Activated gamma-delta T cell treated with Interleukin-2 at 50 U/mL for 16 hours (primary cell): ENCODE measurements at places on chromosomes 16 and 17.
A peak's percentile ranks its signal among the peaks of the same experiment; 100 is the strongest.

- DNase-seq: no peak
Measured at GRCh38 chr17:28857905-28858800, 3.3 kb downstream of the ERAL1 start.

DNA sequence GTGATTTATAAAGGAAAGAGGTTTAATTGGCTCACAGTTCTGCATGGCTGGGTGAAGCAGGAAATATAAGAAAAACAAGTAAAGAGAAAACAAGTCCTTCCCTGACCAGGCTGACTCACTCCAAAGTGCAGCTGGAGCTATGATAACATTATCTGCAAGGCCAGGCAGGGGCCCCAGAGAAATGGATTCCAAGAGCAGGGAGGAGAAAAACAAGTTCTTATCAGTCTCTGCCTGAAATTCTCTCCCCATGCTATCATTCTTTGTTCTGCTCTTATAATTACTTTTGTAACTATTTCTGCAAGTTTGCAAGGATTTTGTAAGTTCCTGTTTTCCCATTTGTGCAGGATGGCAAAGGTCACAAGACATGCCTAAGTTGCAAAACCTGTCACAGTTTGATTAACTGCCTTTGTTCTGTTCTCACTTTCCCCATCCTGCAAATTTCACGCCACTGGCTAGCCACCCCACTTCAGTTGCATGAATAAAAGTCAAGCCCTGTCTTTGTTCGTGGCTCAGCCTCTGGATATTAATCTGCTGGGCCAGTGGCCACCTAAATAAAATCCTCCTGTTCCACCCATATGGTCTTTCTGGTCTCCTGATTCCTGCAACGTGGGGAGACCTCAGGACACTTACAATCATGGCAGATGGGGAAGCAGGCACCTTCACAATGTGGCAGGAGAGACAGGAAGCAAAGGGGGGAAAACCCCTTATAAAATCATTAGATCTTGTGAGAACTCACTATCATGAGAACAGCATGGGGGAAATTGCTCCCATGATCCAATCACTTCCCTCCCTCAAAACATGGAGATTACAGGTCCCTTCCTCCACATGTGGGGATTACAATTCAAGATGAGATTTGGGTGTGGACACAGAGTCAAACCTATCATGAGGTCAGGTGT is 13.1 kb downstream of the ABCA9 start:
- no peak for DNase-seq

DNA sequence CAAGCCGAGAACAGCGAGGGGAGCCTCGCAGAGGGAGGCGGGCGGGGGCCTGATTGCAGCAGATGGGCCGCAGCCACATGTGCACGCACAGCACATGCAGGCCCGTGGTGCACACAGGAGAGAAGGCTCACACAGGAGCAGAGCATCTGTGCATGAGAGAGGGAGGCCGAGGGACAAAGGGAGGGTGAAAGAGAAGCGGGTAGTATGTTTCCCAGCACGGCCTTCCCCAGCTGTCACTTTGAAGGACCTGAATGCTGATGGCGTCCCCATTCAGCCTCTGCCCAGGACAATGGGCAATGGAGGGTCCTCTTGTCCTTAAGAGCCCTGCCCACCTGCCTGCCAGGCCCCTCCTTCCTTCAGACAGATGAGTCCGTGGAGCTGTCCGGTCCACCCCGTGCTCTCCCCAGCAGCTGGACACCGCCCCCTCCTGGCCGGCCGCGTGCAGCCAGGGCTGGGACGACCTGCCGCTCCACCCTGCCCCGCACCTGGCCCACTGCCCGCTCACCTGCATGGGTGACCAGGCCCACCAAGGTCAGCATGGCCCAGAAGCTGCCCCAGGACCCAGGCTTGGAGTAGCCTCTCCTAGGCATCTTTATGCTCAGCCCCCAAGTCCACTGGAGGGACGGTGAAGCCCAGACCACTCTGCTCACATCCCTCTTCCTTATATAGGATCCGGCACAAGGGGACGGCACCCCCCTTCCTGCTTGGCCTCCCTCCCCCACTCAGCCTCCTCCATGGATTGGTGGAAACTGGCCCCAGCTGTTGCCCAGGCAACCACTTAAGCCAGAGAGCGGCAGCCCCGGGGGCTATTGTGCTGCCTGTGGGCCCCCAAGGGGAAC is at the start of gene BTBD17:
Gene BTBD17, minus strand, starts transcription at position 639 of the 839 bp plus-strand sequence. Its CDS starts 49 bp downstream, at position 590.
- peak; percentile 30 for DNase-seq

DNA sequence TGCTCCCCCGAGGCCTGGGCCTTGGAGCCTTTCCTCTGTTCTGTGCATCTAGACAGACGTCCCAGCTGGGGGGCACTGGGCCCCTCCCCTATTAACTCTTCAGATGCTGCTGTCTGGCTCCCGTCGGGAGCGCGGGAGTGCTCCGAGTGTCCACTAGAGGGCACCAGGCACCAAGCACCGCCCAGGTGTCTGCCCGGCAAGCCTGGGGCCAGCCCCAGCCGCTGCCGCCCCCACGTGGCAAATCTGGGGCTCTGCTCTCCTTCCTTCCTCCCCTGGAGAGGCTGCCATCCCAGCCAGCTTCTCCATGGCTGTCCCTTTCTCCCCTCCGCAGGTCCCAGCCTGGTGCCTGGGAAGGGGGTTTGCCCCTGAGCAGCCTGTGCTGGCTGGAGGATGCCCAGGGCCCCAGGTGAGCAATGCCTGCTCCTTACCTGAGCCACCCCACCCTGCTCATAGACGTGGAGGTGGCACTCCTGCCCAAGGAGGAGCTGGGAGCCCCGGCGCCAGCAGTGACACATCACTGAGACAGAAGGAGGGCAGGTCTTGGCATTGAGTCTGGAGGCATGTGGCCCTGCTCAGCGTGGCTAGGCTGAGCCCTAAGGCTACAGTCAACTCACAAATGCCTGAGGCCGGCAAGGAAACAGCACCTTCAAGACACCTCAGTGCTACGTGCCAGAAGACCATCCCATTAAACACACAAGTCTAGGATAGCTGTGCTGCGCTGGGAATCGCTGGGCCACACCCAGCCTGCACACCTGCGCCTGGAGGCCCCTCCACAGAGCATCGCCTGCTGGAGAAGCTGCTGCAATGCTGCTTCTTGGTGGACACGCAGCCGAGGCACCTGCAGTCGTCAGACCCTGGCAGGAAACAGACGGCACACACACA is 19.7 kb downstream of the TMEM235 start:
- peak; percentile 79 for DNase-seq

DNA sequence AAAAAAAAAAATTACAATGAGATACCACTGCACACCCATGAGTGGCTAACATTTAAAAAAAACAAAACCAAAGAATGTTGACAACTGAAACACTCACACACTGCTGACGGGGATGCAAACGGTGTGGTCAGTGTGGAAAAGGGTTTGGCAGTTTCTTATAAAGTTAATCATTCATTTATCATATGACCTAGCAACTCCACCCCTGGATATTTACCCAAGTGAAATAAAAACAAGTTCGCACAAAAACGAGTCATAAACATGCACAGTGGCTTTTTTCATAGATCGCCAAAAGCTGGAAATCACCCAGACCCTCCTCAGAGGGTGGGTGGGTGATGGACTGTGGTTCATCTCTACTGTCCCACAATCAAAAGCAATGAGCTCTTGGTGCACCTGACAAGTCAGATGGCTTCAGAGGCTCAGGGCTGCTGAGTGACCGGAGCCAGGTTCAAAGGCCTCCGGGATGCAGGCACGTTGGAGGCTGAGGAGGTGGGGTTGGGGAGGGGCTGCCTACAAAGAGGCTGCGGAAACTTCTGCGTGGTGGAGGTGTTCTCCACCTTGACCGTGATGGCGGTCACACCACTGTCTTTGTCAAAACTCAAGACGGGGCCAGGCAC is 14.2 kb downstream of the RAB40B start:
- DNase-seq: no peak

- no peak for DNase-seq
Measured at GRCh38 chr17:33940769-33941370, 314.2 kb upstream of the CCL2 start.

DNA sequence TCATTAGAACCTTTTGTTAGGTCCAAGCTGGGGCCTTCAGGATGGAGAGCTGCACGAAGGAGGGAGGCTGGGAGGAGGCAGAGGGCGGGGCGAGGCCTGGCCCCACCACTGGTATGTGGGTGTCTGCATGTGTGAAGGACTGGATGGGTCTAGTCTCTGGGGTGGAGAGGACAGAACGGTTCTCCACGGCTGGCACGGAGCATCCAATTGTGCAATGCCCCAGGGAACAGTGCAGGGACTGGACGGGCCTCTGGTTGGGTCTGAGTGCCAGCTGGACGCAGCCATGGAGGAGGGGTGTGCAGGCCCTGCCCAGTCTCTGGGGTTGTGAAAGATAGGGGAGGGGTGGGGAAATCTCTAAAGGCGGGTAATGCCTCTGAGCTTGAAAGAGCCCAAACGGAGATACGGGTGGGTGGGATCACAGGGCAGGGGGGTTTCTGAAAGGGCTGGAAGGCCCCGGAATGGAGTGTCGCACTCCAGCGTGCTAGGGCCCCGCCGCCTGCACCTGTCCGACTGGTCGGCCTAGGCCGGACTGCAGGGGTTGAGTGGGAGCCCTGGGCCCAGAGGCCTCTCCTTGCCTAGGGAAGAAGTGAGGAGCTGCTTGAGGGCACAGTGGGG is 1.6 kb downstream of the PPL start:
- no peak for DNase-seq

- DNase-seq: no peak
Measured at GRCh38 chr17:45888392-45888791, 6.0 kb upstream of the MAPT start.

- DNase-seq: no peak
Measured at GRCh38 chr17:47883589-47884426, 12.2 kb upstream of the SP2 start.

- no peak for DNase-seq
Measured at GRCh38 chr17:4554441-4554996, 665 bp downstream of the MYBBP1A start.

- DNase-seq: no peak
Measured at GRCh38 chr17:17782523-17783115, 54.2 kb downstream of the SREBF1 start.
